ENCODE measurements at places on chromosomes 5 and 9. TPM values are rescaled to one million over a fixed set of nuclear protein-coding genes. Genes with fewer than 3 reads are reported as not detected.

UBE2QL1 gene
- total RNA-seq, result 1.6 TPM

IFNB1 gene
- total RNA-seq, result not detected

CDH10 gene
- not detected for total RNA-seq

OBP2B gene
- total RNA-seq, result not detected

AQP3 gene
- total RNA-seq, result 4.2 TPM

PCDHAC2 gene
- 17.0 TPM for total RNA-seq

PTGR1 gene
- total RNA-seq, result 18.5 TPM

SPATA31D4 gene
- not detected for total RNA-seq

PTPRD gene
- total RNA-seq, result 6.6 TPM

C7 gene
- 919 TPM for total RNA-seq

SLC6A19 gene
- total RNA-seq, result not detected

IRF1 gene
- total RNA-seq, result 23.1 TPM

OTP gene
- not detected for total RNA-seq

HTR1A gene
- not detected for total RNA-seq

SEMA4D gene
- 10.6 TPM for total RNA-seq

BTNL8 gene
- 0.34 TPM for total RNA-seq

CXCL14 gene
- total RNA-seq, result 4.0 TPM

All from esophagus muscularis mucosa (tissue), 4 donors.